CD4-positive, CD25-positive, alpha-beta regulatory T cell (primary cell): ENCODE measurements at places on chromosomes 11 and 22. TPM values are rescaled to one million over a fixed set of nuclear protein-coding genes. Genes with fewer than 3 reads are reported as not detected.

DNA sequence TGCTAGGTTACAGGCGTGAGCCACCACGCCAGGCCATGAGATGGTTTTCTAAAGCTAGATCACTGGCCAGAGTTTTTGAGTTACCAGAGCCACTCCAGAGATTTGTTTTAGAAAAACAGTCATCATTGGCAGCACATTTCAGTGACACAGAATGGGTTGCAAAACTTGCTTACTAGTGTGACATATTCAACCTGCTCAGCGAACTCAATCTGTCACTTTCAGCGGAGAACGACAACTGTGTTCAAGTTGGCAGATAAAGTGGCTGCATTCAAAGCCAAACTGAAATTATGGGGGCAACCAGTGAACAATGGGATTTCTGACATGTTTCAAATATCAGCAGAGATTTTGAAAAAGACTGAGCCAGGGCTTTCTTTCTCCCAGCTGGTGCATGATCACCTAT, 456.3 kb upstream of the ISX start:
- no peak for DNase-seq

DNA sequence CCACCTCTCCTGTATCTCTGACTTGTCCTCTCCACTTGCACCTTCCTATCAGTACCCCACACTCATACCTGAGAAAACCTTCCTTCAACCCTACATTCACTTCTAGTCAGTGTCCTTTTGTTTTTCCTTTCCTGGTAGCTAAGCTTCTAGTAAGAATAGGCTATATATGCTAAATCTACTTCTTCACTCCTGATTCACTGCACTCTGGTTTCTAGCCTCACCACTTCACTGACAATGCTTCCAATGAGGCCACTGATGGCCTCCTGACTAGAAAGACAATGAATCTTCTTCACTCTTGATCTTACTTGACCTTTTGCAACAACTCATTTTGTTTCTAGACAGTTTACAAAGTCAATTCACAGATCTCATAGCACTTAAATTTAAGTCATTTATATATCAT, 52.0 kb downstream of the RELT start:
- DNase-seq, result no peak

DNA sequence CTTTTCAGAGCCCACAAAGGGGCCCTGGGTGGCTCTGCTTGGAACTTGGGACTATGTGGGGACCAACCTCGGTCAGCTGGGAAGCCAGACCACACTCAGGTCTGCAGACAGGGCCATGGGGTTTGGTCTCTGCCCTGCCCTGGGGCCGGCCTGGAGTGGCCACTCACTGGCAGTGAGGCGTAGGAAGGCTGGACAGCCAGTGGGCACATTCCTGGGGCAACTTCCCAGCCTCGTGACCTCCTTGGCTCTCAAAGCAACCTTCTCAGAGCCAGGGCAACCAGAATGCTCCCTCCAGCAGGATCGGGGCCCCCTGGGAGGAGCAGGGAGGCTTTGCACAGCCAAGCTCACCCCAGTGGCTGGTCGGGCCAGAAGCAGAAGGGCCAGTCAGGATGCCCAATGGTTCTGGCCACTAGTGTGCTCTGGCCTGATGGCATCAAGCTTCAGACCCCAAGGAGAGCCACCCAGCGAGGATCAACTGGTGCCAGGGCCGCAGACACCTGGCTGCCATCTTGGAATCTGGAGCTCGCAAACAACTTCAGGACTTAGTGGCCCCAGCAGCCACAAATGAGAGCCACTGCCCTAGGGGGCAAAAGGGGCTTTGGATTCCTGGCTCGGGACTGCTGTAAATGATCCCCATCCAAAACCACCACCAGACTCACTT, 87.1 kb downstream of the MYEOV start:
- DNase-seq, result no peak

DNA sequence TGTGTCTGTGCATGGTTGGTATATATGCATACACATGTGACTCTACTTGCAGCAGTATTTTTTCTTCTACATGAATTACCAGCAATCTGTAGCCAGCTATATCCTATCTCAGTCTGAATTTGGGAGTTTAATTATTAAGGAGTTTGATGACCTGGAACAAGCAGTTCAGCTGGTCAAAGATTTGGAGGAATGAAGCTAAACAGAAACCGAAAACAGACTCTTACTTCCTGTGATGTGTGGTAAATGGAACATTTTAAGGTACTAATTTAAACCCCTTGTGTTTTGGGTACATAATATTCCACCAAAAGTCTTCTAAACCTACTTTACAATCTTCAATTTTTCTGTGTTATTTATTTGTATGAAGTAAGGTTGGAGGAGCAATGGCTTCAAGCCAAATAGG, 124.4 kb upstream of the PGR start:
- no peak for DNase-seq

- DNase-seq, result no peak
Observed at GRCh38 chr11:65699306-65699705, 12.7 kb upstream of the KAT5 start.

DNA sequence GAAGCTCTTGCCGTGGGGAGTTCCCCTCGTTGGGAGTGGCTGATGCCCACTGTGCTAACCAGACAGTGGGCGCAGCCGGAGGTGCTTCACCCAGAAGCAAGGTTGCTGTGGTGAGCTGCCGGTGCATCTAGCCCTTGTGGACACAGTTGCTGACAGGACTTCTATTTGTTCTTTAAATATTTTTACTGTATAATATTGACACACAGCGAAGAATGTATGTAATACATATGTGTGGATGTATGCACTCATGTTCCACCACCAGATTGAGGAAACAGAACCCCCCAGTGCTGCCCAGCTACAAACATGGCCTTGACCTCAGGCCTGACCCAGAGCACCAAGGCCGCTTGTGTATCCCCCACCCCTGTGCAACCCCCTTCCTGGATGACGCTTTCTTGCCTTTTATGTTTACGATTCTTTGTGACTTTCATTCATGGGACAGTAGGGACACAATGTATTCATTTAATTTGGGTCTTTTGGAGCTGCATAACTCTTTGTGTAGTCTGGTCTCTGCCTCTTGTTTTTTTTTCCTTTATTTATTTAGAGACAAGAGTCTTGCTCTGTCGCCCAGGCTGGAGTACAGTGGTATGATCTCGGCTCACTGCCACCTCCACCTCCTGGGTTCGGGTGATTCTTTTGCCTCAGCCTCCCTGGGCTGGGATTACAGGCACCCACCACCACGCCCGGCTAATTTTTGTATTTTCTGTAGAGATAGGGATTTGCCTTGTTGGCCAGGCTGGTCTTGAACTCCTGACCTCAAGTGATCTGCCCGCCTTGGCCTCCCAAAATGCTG, 132.6 kb downstream of the TBC1D22A start:
- no peak for DNase-seq

DNA sequence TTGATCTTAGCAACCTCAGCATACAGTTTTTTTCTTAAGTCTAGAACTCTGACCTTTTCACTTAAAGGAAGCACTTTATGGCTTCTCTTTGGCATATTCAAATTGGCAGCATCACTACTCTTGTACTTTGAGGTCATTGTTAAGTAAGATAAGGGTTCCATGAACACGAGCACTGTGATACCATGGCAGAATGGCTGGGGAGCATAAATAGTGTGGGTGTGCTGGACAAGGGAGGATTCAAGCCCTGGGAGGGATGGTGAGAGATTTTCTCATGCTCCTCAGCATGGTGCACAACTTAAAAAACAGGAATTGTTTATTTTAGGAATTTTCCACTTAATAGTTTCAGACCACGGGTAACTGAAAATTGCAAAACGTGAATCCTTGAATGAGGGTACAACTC, 111.4 kb downstream of the ATXN10 start:
- DNase-seq, result no peak

GRCh38 chr11:41578421-41579051, 119.1 kb upstream of the LRRC4C start:
- DNase-seq, result no peak

SCN2B gene
- total RNA-seq, result not detected

PAX6 gene
- total RNA-seq, result not detected

E2F8 gene
- 0.35 TPM for total RNA-seq

FLRT1 gene
- not detected for total RNA-seq

C22orf15 gene
- 0.96 TPM for total RNA-seq

CHST1 gene
- 0.47 TPM for total RNA-seq

P4HA3 gene
- not detected for total RNA-seq

CACNA1I gene
- total RNA-seq, result 10.6 TPM
